ENCODE measurements at places on chromosomes 12 and 14. TPM values are rescaled to one million over a fixed set of nuclear protein-coding genes. Genes with fewer than 3 reads are reported as not detected.

- DNase-seq: no peak
Observed at GRCh38 chr12:53942467-53942997, 3.9 kb downstream of the HOXC13 start.

Gene RND1
- 0.70 TPM for polyA plus RNA-seq

Gene CCNB1IP1
- 63.3 TPM for polyA plus RNA-seq

Gene ISCU
- 86.1 TPM for polyA plus RNA-seq

DNA sequence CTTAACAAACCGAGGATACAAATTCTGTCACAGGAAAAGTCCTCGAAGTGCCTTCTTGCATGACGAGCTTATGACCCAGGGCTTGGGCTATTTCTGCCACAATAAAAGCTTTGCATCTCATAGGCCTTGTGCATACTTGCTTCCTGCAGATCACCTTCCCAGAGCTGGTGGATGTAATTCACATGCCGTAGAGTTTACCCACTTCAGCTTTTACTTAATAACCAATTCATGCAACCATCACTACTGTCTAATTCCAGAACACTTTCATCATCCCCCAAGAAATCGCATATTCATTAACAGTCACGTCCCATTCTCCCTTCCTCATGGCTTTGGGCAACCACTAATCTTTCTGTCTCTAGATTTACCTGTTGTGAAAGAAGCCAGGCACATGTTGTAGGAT, 9.0 kb upstream of the BDKRB1 start:
- DNase-seq: no peak

DNA sequence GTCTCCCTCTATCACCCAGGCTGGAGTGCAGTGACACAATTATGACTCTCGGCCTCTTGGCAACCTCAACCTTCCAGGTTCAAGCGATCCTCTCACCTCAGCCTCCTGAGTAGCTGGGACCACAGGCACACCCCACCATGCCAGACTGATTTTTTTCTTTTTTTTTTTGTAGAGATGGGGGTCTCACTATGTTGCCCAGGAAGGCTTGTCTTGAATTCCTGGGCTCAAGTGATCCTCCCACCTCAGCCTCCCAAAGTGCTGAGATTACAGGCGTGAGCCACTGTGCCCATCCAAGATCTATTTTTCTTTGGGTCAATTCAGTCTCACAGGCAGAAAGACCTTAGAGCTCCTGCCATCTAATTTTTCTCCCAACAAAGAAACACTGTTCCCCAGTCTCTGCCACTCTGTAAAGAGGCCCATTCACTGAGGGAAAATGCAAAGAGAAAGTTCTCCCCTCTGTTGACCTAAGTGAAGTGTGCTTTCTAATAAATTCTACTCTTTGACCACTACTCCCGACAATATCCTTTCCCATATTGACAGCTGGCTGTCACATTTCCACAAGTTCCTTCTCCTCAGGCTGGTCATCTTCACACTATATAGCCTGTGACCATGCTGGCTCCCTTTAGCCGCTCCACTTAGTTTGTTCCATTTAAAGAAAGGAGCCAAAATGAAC, 23.3 kb downstream of the TMED8 start:
- no peak for DNase-seq

GRCh38 chr12:33596814-33597213, 157.2 kb upstream of the SYT10 start:
- DNase-seq: no peak

DNA sequence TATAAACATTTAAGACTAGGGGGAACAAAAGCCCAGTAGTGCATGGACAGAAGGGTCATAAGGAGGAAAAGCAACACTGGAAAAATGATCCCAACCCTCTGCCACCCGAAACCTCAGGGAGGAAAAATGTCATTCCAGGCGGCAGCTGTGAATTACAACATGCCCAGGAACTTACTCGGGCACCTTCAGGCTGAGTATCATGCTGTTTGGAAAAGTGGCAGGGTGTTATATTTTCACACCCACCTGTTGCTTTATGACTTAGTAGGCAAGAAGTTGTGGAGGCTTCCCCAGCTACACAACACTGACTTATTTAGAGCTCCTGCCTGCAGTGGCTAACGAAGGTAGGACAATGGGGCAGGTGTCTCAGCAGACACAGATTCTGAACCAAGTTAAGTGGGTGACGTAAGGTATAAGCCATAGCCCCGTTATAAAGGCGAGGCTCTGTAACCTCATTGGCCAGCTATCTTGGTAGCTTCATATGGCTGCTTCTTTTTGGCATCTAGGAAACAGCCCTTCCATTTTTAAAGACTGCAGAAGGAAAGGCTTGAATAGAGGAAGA, 96.1 kb upstream of the IFNG-AS1 start:
- peak; percentile 14 for DNase-seq

GRCh38 chr12:113712481-113712880, 240.8 kb upstream of the LHX5 start:
- no peak for DNase-seq

DNA sequence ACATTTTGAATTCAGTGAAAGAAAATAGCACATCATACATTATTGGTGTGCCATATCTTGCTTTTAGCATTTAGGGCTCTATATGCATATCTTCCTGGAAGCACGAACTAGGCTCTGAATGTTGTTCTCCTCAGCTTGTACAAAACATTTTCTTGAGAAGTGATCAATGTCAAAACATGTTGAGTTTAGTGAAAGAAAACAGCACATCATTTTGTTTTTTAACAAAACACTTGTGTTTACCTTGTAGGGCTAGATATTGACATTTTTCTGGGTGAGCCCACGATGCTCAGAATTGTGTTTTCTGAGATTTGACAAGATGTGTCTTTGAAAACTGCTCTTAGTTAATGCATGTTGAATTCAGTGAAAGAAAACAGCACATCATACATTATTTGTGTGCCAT, 81.0 kb downstream of the ASCL4 start:
- DNase-seq: no peak

Gene MFAP5
- 170 TPM for polyA plus RNA-seq

Gene SLC5A8
- not detected for polyA plus RNA-seq

Gene KRT6A
- 0.05 TPM for polyA plus RNA-seq

DNA sequence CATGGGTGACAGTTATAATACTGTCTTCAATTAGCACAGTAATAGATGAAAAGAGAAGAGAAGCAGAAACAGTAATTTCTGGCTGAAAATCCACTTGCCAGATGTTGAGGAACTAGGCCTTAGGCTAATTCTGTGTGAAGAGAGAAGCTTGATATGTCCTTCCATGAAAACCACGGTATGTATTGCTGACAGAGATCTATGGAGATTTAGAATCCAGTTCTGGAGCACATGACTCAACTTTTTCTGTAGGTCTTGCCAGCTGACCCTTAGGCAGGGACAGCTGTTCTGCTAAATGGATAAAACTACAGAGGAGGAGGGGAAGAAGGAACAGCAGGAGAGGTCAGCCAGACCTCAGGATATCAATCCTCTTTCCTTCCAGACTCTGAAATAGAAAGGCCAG, 211.5 kb downstream of the PRKD1 start:
- no peak for DNase-seq

DNA sequence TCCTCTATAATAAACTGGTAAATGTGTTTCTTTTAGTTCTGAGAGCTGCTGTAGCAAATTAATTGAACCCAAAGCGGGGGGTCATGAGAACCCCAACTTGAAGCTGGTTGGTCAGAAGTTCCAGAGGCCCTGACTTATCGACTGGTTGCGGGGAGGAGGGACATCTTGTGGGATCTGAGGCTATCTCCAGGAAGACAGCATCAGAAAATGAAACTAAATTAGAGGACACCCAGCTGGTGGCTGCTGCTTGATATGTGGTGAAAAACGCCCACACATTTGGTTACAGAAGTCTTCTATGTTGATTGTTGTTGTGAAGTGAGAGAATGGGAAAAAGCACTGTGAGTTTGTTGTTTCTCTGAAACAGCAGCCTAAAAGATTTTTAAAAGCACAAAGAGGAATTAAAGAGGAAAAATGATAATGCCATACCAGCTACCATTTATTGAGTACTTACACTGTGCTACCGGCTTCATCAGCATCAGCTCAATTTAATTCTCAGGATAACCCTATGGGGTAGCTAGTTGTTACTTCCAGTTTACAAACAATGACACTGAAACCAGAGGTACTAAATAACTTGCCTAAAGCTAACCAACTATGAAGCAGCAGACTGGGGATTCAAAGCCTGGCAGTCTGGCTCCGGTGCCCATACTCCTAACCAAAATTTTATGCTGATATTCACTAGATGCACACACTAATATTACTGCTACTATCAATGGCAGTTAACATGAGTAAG, 24.3 kb downstream of the DDX24 start:
- no peak for DNase-seq

DNA sequence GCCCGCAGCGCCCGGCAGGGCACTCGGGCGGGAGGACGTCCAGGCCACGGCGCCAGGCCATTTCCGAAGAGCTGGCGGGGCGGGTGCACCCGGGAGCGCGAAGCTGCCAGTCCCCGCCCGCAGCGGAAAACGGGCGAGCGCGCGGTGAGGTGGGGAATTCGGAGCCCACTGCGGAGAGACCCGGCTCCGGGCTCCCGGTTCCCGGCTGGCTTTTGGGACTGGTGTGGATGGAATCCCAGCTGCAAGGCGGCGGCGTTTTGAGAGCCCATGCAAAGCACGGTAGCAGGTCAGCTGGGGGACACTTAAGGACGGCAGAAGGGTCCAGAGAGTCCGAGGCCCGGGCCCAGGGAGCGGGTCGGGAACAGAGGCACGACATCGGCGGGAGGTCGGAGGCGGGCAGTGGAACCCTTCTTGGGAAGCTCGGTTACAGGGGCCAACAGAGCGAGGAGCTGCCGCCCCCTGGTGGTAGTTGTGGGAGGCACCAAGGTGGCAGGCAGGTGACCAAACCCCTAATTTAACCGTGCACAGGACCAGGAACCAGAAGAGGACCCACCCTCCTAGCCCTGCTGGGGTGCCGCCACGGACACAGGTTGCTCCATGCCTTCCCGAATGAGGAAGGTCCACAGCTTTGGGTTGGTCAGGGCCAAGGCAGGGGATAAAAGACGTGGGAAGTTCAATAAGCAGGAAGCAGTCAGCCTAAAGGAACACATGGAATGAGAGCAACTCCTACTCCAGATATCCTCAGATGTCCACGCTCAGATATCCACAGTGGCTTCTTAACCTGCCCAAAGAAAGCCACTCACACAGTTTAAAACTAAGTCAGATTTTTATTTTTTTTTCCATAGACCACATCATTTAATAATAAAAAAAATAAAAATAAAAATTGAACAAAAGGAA, 685 bp upstream of the CDH24 start:
- DNase-seq: peak; percentile 91

GRCh38 chr12:31524791-31525495, 66.0 kb downstream of the DENND5B start:
- DNase-seq: no peak

Data from muscle of arm (tissue), 14 donors.